ENCODE measurements at places on chromosomes 7 and 10.
A peak's percentile ranks its signal among the peaks of the same experiment; 100 is the strongest.

- DNase-seq = no peak
These were observed 52.0 kb upstream of the SMNDC1 start for GRCh38 chr10:110356628-110357245.

GRCh38 chr7:21191321-21192073 is 236.4 kb upstream of the SP4 start:
- DNase-seq = no peak

- DNase-seq = peak; percentile 90
These were observed 40.9 kb downstream of the SMURF1 start for GRCh38 chr7:99102809-99103690.

GRCh38 chr7:123725586-123726171 is 23.1 kb downstream of the WASL start:
- DNase-seq = peak; percentile 11

GRCh38 chr10:74084955-74085354 is 65.7 kb downstream of the AP3M1 start:
- no peak for DNase-seq

DNA sequence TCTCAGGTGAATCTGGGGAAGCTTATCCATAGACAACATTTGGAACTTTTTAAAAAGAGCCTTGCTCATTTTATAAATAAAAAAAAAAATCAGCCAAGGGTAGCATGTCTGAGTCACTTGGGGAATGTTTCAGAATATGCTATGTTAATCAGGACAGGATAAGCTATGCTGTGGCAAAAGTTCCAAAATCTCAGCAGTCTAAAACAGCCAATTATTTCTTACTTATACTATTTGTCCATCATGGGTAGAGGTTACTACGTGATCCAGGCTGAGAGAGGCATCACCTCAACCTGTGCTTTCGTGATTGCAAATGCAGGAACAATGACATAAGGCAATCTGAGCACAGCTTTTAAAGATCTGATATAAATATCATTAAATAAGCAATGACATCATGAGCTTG is 6.5 kb downstream of the SLC13A1 start:
- DNase-seq = peak; percentile 9

GRCh38 chr7:80427218-80427617 is 84.6 kb downstream of the GNAT3 start:
- DNase-seq = no peak

DNA sequence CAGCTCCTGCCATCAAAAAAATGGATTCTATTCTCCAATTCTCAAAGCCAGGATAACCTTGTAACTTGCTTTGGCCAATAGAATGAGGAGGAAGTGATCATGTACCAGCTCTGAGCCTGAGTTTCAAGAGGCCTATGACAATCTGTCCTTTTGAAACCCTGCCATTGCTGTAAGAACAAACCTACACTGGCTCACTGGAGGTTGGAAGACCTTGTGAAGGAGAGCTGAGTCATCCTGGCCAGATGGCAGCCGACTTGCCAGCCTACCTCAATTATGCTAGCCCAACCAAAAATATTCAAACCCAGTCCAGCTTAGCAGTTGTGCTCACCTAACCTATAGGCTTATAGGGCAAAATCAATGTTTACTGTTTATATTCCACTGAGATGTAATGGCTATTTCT is 93.0 kb downstream of the HGF start:
- DNase-seq = no peak

GRCh38 chr10:13612654-13613373 is 26.0 kb downstream of the PRPF18 start:
- DNase-seq = no peak

DNA sequence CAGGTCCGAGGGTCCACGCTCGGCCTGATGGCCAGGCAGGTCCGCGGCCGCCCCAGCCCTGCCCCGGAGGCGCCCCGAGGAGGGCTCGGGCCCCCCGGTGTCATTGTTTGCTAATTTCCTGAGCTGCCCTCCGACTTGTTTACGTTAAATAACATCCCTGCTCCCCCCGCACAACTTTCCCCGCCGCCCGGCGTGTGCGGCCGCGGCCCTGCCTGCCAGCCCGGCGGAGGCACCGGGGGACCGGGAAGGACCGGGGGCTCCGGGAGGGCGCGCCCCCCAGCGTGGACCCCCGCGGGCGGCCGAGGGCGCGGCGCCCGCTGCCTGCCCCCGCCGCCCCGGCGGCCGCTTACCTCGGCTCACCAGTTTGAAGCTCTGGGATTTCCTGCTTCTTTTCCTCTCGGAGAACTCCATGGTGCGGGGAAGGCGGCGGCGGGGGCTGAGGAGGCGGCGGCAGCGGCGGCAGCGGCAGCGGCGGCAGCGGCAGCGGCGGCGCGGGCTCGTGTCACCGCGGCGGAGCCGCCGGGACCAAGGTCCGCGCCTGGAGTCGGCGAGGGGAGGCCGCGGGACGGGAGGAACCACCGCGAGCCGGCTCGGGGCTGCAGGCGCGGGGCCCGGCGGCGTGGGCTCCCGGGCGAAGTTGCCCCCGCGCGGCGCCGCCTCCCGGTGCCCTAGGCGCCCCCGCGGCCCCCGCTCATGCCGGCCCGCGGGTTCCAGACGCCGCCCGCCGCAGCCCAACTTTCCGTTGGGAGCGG is 515 bp downstream of the BEND7 start:
- peak; percentile 15 for DNase-seq

Data from fibroblast of skin of back (primary cell).